Muscle of back (tissue), 13 donors: ENCODE measurements at places on chromosomes 5 and 9.

DNA sequence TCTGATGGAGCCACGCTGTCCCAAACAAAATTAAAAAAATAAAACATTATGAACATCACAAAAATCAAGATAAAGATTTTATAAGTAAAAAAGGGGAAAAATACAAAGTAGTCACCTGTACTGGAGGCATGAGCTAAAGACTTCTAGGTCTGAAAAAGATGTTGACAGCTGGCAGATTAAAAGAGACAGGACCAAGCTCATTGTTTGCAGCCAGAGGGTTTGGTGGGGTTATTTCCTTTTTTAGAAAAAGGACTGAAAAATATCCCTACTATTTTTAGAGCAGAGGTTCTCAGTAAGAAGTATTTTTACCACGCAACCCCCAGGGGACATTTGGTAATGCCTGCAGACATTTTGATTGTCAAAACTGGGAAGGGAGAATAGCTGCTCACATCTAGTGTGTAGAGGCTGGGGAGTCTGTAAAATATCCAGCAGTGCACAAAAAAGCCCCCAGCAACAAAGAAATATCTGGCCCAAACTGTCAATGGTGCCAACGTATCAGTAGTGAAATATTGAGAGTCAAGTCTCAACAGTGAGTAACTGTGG is 353.4 kb downstream of the TLE1 start:
- no peak for DNase-seq

DNA sequence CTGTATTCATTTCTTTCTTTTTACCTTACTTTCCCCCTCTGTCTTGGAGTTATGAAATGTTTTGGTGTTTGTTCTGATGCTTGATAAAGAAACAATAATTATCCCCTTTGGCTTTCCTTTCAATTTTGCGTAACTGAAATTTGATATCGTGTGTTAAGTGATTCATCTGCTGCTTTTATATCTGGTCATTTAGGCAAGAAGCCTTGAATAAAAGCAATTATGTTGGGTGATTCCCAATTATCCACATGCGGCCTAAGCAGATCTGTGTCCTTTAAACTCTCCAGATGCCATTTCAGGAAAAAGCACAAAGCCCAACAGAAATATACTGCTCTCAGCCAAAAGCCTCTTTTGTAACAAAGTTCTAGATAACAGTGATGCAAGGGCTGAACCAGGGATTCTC is 92.8 kb downstream of the TAF11L14 start:
- DNase-seq = no peak

- DNase-seq = no peak
Observed at GRCh38 chr5:38932854-38933408, 87.1 kb downstream of the OSMR start.

- peak; percentile 76 for DNase-seq
Observed at GRCh38 chr5:179806250-179807048, at the start of gene MGAT4B. TSS of gene MGAT4B (minus strand) at chr5:179806866. CDS start at chr5:179806583, 283 bp downstream.

- no peak for DNase-seq
Observed at GRCh38 chr5:148224117-148224742, 14.1 kb upstream of the MARCOL start.

- DNase-seq = no peak
Observed at GRCh38 chr9:14710804-14711203, 11.7 kb downstream of the CER1 start.

GRCh38 chr9:95143591-95144561 is 173.6 kb downstream of the FANCC start:
- peak; percentile 98 for DNase-seq
